Mammary epithelial cell (primary cell): ENCODE measurements at places on chromosomes 12 and 14. TPM values are rescaled to one million over a fixed set of nuclear protein-coding genes. Genes with fewer than 3 reads are reported as not detected.

OAS2 gene
- 0.71 TPM for polyA plus RNA-seq

LRIG3 gene
- polyA plus RNA-seq = 28.7 TPM

DNA sequence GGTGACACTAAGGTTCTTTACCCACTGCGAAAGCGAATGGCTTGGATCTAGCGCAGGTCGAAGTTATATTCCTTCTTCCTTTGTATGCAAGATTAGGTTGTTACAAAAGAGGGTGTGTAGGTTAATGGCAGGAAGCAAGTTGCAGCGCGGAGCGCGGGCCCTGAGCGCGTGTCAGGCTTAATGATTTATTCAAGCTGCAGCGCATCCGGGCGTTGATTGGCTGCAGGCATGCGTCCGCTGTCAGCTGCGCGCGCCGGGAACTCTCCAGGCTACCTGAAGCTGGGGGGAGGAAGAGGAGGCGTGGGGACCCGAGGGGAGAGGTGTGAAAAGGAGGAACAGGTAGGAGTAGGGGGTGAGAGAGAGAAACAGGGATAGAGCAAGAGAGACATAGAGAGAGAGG, 7.4 kb downstream of the ASCL1 start:
- DNase-seq = no peak

TAS2R19 gene
- polyA plus RNA-seq = not detected

DNA sequence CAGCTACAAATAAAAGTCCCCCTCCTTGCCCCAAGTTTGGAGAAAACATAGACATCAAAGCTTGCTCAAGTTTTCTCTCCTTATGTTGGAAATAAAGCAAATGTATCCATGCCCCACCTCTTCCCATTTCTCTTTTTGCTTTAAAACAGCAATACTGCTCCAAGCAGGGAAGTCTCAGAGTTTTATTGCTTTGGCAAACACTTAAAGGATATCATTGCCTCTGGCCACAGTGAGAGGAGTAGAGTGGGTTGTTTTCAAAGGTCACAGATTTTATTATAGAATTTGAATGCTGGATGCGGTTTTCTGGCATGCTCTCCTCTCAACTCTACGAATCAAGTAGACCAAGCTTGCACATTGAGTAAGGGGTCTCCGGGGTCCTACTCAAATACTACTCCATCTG, 149.7 kb downstream of the TTC7B start:
- DNase-seq = no peak

- no peak for DNase-seq
These were observed 34.5 kb downstream of the SMOC1 start for GRCh38 chr14:69913686-69914085.

- DNase-seq = peak; percentile 40
These were observed 16.3 kb upstream of the CD9 start for GRCh38 chr12:6183689-6184428.

GRCh38 chr12:58656254-58657009, 263.9 kb downstream of the LRIG3 start:
- DNase-seq = no peak

OSBPL8 gene
- polyA plus RNA-seq = 26.2 TPM

DNA sequence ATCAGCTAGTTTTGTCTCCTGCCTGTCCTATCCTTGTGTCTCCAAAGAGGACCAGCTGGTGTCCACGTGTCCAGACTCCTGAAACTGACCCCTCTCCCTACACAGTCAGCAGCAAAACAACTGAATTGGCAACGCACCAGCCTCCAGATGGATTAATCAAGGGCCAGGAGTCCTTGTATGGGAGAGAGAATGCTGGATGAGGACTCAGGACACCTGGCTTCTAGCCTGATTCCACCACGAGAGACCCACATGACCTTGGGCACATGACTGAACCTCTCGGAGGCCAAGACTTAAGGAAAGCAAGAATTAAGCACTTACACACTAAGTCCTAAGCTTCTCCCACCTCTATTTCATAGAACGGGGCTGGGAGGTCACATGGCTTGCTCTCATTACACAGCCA, 60.4 kb upstream of the CMKLR1 start:
- no peak for DNase-seq

DNA sequence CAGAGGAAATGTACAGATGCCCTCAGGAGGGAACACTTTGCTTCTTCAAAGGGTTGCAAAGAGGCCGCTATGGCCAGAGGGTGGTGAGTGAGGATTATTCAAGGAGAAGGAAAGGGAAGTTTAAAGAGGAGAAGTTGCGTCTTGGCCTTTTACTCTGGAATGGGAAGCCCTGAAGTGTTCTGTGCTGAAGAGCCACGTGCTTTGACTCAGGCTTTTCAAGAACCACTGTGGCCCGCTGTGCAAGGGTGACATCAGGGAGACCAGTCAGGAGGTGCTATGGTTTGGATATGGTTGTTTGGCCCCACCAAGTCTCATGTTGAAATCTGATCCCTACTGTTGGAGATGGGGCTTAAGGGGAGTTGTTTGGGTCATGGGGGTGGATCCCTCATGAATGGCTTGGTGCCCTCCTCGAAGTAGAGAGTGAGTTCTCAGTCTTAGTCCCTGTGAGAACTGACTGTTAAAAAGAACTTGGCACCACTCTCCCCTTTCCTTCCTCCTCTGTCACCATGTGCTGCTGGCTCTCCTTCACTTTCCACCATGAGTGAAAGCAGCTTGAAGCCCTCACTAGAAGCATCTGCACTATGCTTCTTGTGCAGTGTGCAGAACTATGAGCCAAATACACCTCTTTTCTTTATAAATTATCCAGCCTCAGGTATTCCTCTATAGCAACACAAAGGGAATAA, 66.1 kb upstream of the DUSP6 start:
- no peak for DNase-seq

- no peak for DNase-seq
These were observed 1.1 kb downstream of the ANKS1B start for GRCh38 chr12:99983456-99984258.

WNT1 gene
- not detected for polyA plus RNA-seq

GALNT6 gene
- 4.1 TPM for polyA plus RNA-seq

KIF21A gene
- polyA plus RNA-seq = 18.8 TPM

DERA gene
- polyA plus RNA-seq = 30.6 TPM

GRCh38 chr12:123444092-123445026, 7.9 kb upstream of the RILPL2 start:
- DNase-seq = peak; percentile 27

- no peak for DNase-seq
These were observed 55.3 kb upstream of the STON2 start for GRCh38 chr14:81455390-81455789.

DNA sequence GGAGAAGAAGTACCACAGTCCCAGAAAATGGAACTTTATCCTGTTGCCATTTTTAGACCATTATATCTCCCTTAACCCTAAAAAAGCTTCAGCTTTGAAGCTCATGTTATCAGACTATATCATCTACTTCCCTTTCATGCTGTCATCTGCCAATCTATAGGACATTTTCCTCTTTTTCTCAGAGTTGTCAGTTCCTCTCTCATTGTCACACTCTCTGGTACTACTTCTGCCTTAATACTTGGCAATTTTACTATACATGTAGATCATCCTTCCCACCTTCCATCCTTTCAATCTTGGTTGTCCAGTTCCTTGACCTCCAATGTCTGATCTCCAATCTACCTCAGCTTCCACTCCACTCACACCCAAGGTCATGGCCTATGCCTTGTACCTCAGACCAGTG, 57.4 kb downstream of the SLC15A5 start:
- DNase-seq = no peak

EML1 gene
- 0.42 TPM for polyA plus RNA-seq

GPR84 gene
- polyA plus RNA-seq = 0.11 TPM

AMN gene
- polyA plus RNA-seq = not detected

- peak; percentile 90 for DNase-seq
These were observed 7.3 kb upstream of the TRPV4 start for GRCh38 chr12:109840305-109841074.

KRT78 gene
- polyA plus RNA-seq = not detected

DNA sequence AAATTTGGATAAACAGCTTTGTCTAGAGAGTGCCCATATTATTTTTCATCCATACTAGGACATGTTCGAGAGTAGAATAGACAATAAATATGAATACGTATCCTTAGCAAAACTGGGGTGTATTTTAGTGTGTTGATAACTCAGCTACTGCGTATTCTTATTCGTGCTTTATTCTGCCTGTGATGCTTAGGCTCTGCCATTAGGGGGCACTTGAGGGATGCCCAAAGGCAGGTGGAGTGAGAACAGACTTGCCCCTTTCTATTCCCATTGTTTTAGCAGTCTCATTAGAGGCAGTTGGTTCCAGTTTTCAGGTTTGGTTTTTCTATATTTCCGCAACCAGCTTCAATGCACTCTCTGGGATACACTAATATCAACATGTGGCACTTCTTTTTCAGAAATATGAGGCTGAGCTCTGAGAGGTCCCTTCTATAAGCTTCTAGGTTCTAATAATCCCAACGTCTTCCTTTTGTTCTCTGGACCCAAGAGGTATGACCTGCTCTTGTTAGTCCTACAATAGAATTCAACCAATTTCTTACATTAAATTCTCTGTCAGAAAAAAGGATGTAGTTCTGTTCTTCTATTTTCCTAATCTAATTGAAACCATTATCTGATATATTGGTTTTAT, 985.7 kb upstream of the FBXO33 start:
- DNase-seq = no peak

- no peak for DNase-seq
These were observed 29.2 kb upstream of the TSPAN9 start for GRCh38 chr12:3047961-3048360.

DEGS2 gene
- 0.36 TPM for polyA plus RNA-seq

CDC42BPB gene
- 52.4 TPM for polyA plus RNA-seq

DNA sequence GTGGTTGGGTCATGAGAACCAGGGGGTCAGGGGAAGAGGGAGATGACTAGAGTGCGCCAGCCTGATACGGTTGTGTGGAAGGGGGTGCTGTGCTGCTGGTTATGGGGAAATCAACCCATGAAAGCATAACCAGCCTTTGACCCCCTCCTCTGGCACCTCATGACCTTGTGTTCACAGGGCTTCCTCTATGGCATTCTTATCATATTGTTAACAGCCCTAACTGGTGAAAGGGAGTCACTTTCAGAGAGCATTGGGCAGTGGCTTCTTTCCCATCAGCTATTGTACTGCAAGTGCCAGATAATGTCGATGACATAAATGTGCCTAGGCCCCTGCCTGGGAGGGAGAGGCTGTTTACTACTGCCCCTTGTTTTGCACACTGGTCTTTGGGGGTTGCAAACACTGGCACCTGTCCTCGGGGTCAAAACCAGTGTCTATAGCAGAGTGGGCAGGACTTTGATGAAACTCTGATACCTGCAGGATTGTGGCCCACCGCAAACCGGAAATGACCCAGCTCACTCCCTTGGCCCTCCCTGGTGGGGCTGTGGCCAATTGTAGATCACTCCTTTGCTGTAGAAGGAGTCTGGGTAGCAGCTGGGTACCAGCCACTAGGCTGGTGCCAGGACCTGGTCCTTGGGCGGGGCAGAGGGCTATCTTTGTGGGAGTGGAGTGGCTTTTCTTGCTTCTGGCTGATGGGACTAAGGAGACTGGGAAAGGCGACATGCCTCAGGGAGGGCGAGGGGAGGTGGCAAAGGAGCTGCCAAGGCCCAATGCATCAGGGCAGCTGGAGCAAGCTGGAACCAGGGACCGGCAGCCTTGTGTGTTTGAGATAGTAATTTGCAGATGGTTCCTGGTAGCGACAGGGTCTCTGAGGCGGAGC, 634 bp upstream of the TMEM63C start:
- no peak for DNase-seq

DNA sequence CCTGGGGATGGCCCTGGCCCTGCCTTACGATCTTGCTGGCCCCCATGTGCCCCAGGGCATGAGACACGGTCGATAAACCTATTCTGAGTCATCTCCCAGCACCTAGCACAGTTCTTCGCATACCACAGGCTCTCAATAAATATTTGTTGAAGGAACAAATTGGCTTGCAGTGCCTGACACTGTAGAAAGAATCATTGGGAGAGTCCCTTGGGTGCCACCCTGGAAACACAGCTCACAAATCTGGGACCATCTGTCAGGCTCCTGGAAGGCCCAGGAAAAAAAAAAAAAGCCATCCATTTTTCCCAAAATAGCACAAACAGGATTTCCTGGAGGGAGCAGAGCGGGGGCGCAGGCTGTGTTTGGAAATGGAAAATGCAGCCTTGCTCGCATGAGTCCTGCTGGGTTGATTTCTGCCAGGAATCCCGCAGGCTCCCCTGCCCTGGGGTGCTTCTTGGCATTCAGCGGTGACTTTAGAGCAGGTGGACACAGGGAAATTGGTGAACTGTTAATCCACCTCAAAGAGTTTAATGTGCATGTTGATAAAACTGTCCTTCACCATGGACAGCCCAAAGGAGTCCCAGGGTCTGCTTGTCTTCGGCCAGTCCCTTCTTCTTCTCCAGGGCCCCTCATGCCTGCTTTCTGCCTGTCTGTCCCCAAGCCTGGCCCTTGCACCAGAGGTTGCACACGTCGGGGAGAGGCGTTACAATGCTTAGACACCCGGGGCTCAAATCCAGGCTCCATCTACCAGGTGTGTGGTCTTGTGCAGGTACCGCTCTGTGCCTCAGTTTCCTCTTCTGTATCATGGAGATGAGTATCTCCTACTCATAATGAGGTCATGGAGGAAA, 106.1 kb upstream of the RFLNA start:
- DNase-seq = no peak

DNA sequence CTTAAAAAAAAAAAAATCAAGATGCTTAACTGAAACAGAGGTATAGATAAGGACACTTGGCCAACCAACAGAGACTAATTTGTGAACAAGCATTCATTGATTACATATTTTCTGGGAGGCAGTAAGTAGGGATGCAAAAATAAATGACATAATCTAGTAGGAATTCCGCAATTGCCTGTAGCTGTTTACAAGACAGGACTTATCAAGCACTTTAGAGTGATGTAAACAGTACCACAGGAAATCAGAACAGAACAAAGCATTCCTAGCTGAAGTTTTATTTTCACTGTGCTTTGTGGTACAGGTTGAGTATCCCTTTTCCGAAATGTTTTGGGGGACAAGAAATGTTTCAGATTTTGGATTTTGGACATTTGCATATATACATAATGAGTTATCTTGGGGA, 68.2 kb upstream of the FGD4 start:
- DNase-seq = peak; percentile 2

DNA sequence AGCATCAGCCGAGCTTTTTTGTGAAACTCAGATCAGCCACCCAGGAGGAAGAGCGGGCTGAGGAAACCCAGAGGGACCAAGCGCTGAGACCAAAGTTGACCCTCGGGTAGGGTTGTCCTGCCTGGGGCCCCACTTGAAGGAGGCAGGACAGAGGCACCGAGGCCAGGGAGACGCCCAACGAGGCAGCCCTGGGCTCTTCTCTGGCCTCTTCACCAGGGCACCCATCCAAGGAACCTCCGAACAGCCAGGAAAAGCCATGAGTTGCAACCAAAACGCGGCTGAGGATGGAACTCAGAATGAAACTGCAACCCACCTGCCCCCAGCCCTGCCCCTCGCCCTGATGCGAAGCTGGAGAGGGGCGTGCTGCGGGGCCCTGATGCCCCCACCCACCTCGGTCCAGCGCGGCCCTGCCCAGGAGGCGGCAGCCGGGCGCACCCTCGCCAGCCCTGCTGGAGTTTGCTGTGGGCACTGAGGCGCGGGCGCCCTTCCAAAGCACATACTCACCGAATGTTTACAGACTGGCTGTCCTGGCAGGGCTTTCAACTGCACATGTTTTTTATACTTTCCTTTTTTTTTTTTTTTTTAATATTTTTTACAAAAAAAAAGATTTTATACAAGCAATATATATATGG, 41.9 kb downstream of the JDP2 start:
- DNase-seq = no peak

LPAR5 gene
- 0.12 TPM for polyA plus RNA-seq

- no peak for DNase-seq
These were observed 89.8 kb downstream of the DICER1 start for GRCh38 chr14:95067526-95067925.

MRPL51 gene
- 124 TPM for polyA plus RNA-seq

ARHGAP9 gene
- not detected for polyA plus RNA-seq

TSPAN11 gene
- polyA plus RNA-seq = 0.06 TPM

- no peak for DNase-seq
These were observed 14.0 kb upstream of the MUCL1 start for GRCh38 chr12:54840244-54840865.
